ENCODE measurements at places on chromosomes 7 and 10. TPM values are rescaled to one million over a fixed set of nuclear protein-coding genes. Genes with fewer than 3 reads are reported as not detected.

DNA sequence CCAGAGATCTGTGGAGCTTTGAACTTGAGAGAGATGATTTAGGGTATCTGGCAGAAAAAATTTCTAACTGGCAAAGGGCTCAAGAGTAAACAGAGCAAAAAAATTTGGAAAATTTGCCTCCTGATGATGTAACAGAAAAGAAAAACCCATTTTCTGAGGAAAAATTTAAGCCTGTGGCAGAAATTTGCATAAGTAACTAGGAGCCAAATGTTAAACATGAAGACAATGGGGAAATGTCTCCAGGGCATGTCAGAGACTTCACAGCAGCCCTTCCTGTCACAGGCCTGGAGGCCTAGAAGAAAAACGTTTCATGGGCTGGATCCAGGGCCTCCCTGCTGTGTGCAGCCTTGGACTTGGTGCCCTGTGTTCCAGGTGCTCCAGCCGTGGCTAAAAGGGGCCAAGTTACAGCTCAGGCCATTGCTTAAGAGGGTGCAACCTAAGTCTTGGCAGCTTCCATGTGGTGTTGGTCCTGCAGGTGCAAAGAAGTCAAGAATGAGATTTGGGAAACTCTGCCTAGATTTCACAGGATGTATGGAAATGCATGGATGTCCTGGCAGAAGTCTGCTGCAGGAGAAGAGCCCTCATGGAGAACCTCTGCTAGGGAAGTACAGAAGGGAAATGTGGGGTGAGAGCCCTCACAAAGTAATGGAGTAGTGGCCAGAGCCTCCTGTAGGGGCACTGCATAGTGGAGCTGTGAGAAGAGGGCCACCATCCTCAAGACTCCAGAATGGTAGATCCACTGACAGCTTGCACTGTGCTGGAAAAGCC, 8.1 kb downstream of the SEMA3D start:
- DNase-seq, result no peak

DNA sequence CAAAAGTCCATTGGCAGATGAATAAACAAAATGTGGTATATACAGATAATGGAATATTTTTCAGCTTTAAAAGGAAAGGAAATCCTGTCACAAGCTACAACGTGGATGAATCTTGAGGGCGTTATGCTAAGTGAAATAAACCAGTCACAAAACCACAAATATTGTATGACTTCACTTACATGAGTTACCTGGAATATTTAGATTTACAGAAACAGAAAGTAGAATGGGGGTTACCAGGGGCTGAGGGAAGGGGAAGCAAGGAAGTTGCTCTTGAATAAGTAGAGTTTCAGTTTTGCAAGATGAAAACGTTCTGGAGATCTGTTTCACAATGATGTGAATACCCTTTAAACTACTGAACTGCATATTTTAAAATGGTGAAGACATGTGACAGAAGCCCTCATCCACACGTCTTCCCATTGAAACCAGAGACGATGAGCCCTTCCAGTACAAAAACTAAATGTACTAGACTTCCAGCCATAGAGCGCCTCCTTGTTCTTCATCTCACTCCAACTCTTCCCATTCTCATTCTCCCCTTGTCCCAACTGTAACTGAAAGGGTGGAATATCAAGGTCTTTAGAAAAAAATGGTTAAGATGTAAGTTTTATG, 62.4 kb downstream of the MICU1 start:
- DNase-seq, result no peak

DNA sequence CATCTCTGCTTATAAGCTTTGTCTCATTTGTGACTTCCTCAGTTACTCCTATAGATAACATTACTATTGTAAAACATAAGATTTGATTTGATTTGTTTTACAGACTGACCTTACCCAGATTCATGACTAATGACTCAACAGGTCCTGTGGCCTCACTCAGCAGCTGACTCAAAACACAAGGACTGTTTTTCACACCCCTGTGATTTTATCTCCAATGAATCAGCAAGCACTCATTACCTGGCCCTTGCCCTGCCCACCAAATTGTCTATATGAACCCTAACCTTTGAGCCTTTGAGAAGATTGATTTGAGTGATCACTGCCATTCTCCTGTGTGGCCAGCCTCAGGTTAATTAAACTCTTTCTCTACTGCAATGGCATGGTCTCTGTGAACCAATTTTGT, 1064.6 kb upstream of the LRRTM3 start:
- no peak for DNase-seq

GRCh38 chr7:2619116-2619515, 12.7 kb upstream of the TTYH3 start:
- DNase-seq, result peak; percentile 81

DNA sequence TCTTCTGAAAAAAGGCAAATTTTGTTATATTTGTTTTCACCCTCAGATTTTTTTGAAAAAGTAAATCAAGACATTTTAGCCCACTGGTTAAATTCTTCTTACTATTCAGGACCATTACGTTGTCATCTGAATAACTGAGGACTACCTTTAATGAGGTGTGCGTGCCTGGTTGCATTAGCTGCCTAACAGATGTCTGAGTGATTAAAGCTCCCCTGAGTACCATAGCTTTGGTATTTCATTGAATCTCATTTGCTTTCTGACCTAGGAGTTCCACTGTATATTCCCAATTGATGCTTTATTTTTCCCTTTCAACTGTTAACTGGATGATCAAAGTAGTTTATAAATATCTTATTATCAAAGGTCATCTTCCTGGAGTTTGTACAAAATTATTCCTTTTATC, 410.0 kb upstream of the SEMA3D start:
- no peak for DNase-seq

- peak; percentile 87 for DNase-seq
These were observed at the start of gene CLDN15 for GRCh38 chr7:101237206-101238067. TSS of gene CLDN15 (minus strand) at chr7:101237802. CDS start at chr7:101237581, 221 bp downstream.

- DNase-seq, result no peak
These were observed 58.5 kb downstream of the MICU1 start for GRCh38 chr10:72567421-72567820.

DNA sequence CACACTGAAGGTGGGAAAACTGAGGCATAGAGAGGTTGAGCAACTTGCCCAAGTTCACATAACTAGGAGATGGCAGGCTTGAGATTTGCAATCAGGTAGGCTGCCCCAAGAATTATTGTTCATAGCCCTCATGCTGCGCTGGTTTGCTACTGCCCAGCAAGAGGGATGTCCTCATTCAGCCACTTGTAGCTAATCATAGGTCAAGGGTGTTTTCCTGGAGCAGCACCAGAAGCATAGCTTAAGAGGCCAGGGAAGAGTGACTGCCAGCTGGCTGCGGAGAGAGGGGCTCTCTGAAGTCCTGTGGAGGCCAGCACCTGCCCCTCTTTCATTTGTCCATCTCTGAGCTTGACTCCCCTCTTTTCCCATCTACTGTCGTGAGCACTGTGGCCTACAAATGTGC, 15.0 kb downstream of the CDHR3 start:
- DNase-seq, result peak; percentile 34

GRCh38 chr10:69234447-69234846, 14.3 kb downstream of the HKDC1 start:
- DNase-seq, result no peak

DNA sequence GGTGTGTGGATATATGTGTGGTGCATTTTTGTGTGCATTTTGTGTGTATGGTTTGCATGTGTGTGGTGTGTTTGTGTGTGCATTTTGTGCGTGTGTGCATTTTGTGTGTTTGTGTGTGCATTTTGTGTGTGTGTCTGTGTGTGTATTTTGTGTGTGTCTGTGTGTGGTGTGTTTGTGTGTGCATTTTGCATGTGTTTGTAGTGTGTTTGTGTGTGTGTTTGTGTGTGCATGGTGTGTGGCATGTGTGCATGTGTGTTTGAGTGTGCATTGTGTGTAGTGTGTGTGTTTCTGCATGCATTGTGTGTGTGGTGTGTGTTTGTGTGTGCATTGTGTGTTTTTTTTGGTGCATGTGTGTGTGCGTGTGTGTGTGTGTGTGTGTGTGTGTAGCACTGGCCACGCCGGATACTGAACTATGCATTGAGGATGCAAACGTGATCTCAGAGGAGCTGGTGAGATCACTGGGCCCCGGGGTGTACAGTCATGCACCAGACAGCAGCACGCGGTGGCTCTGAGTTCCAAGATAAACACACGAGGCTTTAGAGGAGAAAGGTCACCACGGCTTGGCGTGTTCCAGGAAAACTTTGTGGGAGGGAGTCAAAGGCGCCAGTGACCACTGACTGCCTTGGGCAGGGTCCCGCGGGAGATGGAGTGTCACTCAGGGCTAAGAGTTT, 106.6 kb upstream of the SHH start:
- no peak for DNase-seq

- DNase-seq, result peak; percentile 84
These were observed 67.8 kb upstream of the PDCD4 start for GRCh38 chr10:110803830-110804338.

GRCh38 chr10:22460101-22460500, 114.8 kb downstream of the SPAG6 start:
- no peak for DNase-seq

GRCh38 chr7:18064242-18064838, 36.7 kb upstream of the PRPS1L1 start:
- DNase-seq, result no peak

DNA sequence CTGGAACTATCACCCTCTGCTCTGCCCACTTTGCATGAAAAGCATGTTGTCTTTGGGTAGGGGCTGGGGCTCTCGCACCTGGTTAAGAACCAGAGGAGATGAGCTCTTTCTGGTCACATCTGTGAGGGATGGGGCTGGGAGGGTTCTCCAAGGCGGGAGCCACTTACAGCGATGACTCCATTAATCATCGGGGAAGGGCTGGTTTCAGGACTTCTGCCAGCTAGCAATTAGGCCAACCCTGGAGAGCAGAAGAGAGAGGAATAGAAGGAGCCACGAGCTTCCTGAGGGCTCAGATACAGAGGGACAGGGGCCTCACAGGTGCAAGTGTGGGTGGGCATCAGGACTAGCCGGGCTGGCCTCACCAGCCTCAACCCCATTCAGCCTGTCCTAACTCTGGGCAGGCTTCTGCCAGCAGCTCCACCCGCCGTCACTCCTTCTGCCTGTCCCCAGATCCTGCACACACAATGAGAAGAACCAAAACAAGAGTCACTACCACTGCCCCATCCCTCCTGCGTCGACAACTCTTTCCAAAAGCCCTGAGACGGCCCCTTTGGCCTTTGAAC, 8.4 kb downstream of the AQP1 start:
- no peak for DNase-seq

The ADCY1 gene
- total RNA-seq, result 7.1 TPM

The SLC16A12 gene
- 1.2 TPM for total RNA-seq

The ACHE gene
- total RNA-seq, result 21.5 TPM

The SLC16A9 gene
- total RNA-seq, result 7.0 TPM

The SERPINE1 gene
- 1.6 TPM for total RNA-seq

The COL1A2 gene
- 5,114 TPM for total RNA-seq

Measured in muscle of leg (tissue), 16 donors.